NCI-H774 (cell line): ENCODE measurements at places on chromosomes 1 and 21.

DNA sequence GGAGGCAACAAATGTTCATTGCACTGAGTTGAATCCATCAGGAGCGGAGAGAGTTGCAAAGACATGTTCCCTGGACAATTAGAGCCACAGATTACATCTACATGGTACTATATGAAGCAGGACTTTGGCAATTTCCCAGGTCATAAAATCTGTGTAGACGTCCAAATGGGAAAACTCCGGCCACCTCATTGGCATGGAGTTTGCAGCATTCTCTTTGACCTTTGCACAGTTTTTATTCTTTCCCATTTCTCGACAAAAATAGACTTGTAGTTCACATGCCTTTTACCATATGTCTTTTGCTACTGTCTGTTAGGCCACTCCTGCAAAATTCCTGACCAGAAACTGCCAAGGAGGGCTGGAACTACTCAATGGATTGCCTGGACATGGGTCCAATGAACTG lies 48.2 kb downstream of the UBE2T start:
- no peak for DNase-seq

DNA sequence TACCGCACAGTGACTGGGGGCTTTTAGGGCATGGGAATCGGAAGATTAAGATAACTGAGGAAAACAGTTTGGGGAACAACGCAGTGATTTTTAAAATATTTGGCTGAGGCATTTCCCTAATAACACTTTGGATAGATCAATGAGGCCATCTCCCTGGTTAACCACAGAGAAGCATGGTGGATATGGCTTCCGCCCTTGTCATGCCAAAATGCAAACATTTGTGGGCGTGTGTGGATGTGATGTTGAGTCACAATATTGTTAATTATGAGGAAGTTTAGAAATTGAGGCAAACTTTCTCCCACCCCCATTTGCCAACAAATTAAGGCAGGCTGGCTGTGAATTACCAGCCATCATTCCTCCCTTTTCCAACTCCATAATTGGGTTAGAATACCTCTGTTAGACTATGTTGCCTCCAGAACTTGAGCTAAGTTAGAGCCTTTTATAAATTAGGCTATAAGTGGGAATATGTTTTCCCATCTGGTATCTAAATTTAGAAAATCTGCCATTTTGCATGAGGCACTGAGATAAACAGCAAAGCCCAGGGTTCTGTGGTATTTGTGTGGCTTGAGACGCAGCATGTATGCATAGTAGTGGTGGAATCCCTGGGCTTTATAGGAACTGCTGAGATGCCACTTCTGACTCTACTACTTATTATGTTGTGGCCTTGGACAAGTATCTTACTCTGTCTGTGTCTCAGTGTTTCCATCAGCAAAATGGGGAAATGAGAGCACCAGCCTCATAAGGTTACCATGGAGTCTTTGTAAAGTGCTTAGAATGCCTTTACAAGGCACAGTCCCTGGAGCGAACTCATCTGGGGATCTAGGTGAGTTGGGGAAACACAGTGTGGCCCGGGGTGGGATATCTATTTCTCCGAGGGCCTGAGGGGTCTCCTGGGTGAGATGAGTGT lies 154.6 kb downstream of the C1orf94 start:
- DNase-seq, result no peak

- no peak for DNase-seq
Measured at GRCh38 chr1:111227434-111227833, at the start of gene CHI3L2. Gene CHI3L2 (plus strand): TSS chr1:111227713. CDS start chr1:111227730, 17 bp downstream.

DNA sequence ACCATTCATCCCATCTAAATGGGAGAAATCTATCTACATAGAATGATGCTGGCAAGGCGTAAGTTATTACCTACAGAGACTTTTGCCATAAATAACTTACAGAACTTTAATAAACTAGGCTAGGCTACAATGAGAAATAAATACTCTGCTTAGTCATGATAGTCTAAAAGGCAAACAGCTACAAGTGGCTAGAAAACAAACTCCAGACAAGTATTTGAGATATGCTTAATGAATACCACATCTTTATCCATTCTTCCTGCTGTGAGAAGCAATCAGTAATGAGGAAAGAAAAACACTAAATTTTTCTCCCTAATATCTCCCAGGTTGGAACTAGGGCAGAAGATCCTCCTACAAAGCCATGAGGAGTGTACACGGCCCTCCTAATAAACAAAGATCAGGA lies 187.0 kb upstream of the OLFM3 start:
- DNase-seq, result no peak

- DNase-seq, result no peak
Measured at GRCh38 chr1:36517011-36517771, 34.5 kb upstream of the CSF3R start.
